ENCODE measurements at places on chromosomes 6 and 20.

DNA sequence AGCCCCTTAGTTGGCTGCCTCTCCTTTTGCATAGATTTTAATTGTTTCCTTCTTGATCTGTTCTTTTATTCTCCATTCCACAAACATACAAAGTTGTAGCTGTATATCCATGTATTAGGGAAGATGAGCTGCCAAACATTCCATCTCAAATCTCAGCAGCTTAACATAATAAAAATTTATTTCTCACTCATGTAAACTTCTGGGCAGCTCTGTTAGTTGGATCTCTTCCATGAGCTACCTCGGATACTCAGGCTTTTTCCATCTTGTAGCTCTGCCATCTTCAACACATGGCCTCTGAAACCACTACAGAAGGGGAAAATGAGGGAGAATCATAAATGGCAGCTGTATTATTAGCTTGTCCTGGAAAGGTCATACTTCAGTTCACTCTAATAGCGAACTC, 149.4 kb upstream of the BMP2 start:
- DNase-seq, result no peak

DNA sequence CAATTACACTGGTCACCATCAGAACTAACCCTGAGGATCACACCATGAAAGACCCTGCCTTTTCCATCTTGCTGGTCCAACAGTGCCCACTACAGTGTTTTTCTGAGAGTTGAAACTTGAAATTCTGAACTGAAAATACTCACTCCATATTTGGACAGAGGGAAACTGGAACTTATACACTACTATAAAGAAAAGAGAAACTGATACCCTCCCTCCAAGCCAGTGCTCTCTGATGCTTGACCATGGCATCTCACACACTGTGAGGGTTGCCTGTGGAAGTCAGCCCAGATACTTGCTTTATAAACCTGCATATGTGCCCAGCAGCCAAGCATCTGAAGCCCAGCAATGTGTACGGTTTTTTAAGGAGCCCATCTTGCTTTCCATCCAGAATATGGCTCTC, 108.7 kb downstream of the FOXA2 start:
- DNase-seq, result no peak

GRCh38 chr20:50664254-50664653, 27.1 kb downstream of the RIPOR3 start:
- no peak for DNase-seq

DNA sequence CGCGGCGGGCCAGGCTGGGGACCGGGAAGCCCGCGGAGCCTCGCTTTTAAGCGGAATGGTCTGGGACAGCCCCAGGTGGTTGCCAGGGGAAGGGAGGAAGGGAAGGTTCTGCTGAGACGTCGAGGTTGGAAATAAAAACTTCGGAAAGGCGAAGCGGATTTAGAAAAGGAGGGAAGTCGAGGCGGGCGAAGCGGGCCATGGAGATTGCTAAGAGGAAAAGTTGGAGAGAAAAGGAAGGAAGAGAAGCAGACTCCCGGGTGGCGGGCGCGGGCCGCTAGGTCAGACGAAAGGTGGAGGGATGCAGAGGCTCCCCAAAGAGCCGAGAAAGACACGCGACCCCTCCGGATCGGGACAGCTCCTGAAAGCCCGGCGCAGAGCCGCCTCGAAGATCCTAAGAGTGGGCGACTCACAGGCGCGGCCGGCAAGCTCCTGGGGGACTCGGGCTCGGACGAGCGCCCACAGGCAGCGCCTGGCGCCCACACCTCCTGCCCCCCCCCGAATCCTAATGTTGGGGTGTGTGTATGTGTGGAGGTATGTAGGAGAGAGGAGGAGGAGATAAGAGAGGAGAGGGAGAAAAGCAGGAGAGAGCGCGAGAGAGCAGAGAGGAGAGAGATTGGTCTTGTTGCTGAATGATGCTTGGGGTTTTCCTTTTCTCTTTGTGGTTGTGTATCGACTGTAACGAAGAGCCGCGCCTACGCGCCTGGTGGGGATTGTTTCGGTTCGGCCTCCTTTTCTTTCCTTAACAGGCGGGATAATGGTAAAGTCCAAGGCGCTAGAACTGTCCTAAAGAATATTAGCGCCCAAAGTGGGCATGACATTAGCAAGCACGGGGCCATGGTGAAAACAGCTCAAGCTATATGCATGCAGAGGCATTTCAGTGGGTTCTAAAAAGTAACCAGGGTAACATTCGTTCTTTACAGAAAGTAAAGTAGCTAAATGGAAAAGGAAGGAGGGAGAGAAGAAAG, 1.5 kb downstream of the TFAP2B start:
- DNase-seq, result no peak

GRCh38 chr6:33277663-33278391, 904 bp downstream of the B3GALT4 start:
- no peak for DNase-seq

DNA sequence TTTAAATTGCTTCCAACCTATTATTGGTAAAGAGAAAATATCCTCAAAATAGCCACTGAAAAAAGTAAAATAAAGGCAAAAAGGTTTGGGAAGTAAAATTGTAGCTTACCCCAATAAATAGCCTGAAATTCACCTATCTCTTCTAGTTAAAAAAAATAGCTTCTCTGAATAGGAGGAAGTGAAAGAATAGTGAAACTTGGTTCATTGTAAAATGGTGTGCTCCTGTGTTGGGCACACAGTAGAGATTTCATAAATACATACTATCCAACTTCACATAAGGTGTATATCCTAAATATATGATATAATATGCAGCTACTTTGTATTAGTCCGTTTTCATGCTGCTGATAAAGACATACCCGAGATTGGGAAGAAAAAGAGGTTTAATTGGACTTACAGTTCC, 45.3 kb downstream of the CDK19 start:
- DNase-seq, result no peak

- DNase-seq, result no peak
Measured at GRCh38 chr20:32966881-32967781, 37.1 kb downstream of the SUN5 start.

DNA sequence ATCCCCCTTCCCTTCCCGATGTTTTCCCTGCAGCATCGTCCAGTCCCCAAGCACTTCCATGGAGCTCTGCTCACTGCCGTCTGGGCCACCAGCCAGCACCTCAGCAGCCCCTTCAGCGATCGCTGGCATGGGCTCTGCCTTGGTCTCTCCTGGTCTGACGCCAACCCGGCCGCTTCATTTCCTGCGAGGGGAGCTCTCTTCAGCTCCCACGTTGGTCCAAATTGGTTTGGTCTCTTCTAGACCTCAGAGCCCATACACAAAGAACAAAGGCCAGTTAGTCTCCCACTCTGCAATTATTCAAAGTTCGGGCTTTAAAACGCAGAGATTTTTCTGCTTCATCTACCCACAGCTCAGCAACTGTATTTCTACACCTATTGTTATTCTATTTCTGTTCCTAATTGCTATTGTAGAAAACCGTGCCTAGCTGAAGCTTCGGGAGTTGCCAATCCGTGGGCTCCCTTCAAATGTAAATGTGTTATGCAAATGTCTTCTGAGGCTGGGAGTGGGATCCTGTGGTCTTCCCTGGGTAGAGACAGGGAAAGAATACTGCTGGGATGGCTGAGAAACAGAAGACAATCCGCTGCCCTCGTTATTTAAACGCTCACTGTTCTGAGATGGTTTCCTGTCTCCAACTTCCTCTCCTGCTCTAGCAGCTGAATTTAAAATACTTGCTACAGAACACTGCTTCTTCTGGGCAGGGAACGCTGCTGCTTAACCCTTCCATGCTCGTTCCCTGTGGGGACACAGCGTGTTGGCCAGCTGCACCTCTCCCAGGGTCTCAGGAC, 154.2 kb upstream of the QKI start:
- DNase-seq, result no peak

GRCh38 chr6:116434056-116434725, 27.0 kb upstream of the CALHM6 start:
- no peak for DNase-seq

DNA sequence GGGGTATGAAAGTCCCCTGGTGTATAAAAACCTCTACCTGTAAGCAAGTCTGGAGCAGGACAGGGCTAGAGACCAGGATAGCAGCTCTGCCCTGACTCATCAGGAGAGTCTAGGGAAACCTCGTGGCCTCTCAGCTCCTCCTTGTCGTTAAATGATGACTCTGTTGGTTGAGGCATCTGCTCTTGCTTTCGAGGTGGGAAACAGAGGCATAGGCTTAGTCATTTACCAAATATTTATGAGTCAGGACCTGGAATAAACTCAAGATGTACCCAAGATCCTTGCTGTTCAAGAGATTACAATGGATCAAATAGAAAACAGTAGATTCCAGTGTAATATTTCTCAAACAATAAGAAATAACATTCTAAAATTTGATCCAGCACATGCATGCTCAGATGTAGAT, 5.5 kb downstream of the MANBAL start:
- DNase-seq, result no peak

DNA sequence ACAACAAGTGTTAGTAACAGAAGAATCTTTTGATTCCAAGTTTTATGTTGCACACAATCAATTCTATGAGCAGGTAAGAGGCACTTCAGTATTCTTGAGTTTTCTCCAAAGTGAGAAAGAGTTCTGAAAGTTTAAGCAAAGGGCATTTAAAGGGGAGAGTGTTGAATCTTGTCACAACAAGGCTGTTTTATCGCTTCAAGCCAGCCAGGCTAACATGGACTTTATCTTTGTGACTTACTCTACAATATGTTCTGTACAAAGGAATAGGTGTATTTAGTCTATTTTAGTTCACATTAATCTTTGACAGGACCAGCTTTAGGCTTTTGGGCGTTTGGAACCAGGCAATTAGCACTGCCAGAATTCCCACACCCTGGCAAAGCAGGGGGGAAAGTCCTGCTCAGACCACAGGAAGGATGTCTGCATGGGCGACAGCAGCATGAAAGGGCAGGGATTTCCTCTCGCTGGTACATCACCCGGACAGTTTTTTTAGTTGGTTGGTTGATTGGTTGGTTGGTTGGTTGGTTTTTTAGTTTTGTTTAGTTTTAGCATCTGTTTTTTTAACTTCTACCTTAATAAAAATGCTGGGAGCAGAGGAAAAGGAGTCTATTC, 395.4 kb upstream of the SOX4 start:
- DNase-seq, result no peak

DNA sequence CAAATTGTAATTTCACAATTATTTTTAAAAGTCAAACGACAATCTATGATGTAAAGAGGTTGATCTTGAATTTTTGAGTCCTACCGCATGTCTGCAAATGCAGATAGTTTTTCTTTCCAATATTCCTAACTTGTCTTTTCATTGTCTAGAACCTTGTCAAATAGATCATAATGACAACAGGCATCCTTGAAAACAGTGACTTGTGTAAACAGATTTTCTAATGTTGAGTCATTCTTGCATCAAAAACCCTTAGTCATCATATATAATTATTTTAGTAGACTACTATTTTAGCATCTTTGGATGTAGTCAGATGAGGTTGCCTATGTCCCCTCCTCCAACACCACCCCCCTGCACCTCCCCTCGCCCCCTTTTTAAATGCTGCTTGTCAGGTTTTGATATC, 43.8 kb downstream of the BMP6 start:
- no peak for DNase-seq

GRCh38 chr6:31154436-31154835, 3.2 kb downstream of the CCHCR1 start:
- no peak for DNase-seq

DNA sequence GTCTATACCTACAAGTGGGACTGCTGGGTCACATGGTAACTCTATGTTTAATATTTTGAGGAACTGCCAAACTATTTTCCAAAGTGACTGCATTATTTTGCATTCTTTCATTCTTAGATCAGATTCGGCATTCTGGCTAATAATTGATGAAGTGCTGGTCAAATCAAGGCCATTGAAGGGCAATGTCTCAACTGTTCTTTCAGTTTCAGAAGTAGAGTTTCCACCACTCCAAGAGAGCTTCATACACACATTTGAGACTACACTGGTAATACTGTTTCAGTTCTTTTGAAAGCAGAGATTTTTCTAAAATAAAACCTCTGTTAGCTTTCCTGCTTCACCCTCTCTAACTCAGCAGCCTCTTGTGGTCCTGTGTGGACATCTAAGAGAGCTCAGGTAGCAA, 154.5 kb downstream of the CFAP61 start:
- no peak for DNase-seq

- no peak for DNase-seq
Measured at GRCh38 chr20:1627200-1627550, 7.4 kb upstream of the SIRPB1 start.

- no peak for DNase-seq
Measured at GRCh38 chr20:54122189-54122588, 51.6 kb downstream of the CYP24A1 start.

- DNase-seq, result no peak
Measured at GRCh38 chr6:44166591-44167184, 8.1 kb downstream of the CAPN11 start.

GRCh38 chr6:10837995-10838793, at the start of gene MAK:
MAK (minus strand) TSS chr6:10838539; CDS start chr6:10830648, 7,891 bp downstream.
- DNase-seq, result peak; percentile 35

GRCh38 chr20:49136817-49137571, 51.1 kb downstream of the STAU1 start:
- DNase-seq, result no peak

DNA sequence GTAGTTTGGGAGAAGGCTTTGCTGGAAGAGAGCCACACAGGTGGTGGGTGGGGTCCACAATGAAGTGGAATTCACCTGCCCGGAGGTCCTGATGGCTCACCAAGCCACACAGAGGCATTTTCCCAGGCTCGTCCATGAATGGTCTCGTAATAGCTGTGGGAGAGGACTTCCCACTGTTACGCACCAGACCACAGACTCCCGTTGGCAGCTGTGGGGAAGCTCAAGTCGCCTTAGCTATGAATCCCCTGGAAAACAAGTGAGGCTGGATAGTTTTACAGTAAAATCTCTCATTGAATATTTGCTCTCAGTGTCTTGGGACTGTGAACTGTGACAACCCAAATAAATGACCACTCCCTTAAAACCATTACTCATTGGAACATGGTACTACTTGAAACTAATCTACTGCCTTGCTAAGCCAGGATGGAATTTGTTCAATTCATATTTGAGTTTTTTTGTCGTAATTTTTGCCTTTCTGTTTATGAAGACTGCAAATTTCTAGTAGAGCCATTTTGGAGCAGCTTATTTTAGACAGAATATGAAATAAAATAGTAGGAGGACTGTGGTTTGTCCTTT, 79.4 kb downstream of the JAG1 start:
- no peak for DNase-seq

DNA sequence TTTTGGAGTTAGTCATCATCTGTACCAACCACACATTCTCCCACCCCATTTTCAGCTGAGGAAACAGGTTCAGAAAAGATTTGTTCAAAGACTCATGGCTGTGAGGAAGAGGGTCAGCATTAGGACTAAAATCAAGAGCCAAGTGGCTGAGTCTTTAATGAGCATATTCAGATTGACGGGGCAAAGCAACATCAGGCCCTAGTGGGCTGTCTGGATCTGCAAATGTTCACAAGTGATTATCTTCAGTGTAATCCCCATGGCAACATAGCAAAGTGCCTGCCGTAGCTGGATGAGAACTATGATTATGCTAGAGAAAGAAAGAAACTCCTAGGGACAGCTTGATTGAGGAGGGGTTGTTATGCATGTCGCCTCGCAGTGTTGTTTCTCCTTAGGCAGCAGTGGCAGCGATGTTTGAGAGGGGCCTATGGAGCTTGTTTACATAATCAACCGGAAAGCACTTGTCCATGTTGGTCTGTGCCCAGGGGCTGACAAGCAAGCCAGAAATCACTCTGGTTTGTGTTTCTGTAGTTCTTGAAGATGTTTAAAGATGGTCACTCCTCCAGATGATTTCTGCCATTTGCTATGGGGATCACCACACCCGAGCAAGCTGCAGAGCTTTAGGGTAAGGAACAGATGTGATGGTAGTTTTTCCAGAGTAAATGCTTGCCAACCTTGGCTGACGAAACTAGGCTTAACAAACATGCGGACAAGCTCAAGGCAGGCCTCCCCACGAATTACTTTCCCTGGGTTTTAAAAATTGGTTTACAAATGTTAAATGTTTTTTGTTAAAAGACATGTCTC, 124.3 kb upstream of the MLIP start:
- no peak for DNase-seq

- DNase-seq, result no peak
Measured at GRCh38 chr6:107870381-107870780, 46.3 kb upstream of the SCML4 start.

All from activated naive CD4-positive, alpha-beta T cell (primary cell).